ENCODE measurements at places on chromosomes 3 and 15.

DNA sequence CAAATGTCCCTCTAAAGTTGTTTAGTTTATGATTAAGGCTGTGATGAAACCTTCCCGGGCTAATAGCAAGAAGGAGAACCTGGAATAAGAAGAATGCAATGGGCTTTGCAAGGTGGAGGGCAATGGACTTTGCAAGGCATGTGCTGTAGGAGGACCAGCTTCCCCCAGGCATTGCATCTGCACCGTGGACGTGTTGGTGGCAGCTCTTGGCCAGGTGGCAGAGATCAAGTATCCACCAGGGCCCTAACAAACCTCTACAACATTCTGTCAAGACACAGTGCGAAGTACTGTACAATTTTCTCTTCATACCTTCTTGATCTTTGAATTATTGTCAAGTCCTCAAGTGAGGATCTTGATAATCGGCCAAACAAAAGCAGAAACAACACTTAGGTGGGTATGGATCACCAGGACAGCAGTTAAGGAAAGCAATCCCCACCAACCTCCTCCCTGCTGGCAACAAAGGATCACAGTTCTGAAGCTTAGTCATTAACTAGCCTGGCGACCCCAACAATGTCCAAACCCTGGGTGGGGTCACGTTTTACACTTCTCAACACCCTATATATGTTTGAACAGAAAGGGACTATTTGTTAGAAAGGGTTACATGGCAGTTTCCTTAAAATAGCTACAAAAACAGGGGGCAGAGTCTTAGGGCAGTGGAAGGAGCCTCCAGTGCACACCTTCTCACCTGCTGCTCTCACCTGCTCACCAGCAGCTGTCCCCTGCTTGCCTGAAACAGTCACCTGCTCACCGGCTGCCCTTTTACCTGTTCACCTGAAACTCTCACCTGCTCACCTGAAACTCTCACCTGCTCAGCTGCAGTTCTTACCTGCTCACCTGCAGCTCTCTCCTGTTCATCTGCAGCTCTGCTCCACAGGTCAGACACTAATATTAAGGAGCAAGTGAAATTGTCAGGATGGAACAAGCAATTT, 137.9 kb upstream of the LIPC start:
- no peak for DNase-seq

- DNase-seq: no peak
Measured at GRCh38 chr3:197000211-197000610, 29.4 kb downstream of the MELTF start.

DNA sequence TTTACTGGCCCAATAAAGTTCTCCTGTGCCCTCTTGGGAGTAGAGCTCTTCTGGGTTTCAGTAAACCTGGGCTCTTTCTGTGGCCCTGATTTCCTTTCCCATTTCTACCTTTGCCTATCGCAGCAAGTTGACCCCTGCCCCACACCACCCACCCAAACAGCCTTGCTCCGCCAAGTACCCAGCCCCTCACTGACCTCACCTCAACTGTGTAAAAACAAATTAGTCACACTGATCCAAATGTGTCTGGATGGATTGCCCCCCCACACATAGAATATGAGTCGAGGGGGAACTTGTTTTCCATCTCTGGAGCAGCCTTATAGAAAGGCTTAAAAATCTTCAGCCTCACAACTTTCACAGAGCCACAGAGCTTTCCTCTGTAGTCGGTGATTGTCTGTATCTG, 28.6 kb upstream of the VEPH1 start:
- DNase-seq: no peak

- peak; percentile 66 for DNase-seq
Measured at GRCh38 chr15:31215490-31216214, 111.0 kb upstream of the KLF13 start.

DNA sequence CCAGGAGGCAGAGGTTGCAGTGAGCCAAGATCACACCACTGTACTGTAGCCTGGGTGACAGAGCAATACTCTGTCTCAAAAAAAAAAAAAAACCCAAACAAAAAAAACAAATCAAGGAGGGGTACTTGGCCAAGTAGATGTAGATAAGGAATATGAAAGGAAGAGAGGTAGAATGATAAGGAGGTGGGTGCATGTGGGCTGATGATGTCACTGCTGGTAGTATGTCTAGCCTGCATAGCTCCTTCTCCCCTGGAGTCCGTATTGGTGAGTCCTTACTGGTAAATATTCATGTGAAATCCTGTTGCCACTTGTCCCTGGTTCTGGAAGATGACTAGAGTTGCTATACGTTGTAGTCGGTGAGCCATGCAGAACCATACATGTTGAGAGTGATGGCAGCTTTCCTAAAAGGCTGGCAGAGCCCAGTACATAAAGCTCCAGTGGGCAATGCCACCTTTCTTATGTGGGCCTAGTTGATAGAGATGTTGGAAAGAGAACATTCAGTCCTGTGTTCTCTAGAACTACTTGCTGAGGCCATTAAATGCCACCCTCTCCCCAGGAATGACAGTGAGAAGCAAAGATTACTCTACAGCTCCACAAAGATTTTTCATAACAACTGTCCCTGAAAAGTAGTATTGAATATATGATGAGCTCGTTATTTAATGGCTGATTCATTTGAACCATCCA, 11.0 kb downstream of the KAT2B start:
- no peak for DNase-seq

- peak; percentile 28 for DNase-seq
Measured at GRCh38 chr3:193129607-193130006, 111.4 kb upstream of the PLAAT1 start.

- no peak for DNase-seq
Measured at GRCh38 chr15:57305009-57305408, 71.3 kb upstream of the CGNL1 start.

DNA sequence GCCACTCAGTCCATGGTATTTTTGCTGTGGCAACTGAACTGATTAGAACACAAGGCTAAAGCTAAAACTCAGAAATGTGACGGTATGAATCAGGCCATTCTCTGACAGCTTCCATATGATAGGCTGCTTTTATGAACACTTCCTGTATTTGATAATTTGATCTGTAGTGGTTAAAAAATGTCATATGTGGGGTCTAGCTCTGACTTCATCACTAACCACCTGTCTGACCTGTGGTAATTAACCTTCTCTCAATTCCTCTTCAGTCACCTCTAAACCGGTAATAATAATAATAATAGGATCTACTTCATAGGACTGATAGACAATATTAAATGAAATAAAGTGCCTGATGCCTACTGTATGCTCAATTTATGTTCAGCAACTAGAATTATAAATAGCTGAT, 223.2 kb downstream of the MBNL1 start:
- no peak for DNase-seq

DNA sequence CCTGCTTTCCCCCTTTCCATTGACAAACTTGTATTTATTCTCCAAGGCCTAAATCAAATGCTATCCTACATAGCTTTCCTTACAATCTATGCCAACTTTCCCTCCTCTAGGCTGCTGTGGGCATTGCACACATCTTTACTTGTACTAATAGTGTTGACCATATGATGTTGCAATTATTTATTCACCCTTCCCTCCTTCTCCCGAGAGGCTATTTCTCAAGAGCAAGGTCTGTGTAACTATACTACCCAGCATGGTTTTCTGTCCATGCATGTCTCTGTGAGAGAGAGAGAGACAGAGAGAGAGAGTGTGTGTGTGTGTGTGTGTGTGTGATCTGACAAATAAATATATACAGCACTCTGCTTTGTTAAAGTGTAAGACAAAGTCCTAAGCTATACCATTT, 63.8 kb downstream of the GTPBP8 start:
- DNase-seq: no peak

DNA sequence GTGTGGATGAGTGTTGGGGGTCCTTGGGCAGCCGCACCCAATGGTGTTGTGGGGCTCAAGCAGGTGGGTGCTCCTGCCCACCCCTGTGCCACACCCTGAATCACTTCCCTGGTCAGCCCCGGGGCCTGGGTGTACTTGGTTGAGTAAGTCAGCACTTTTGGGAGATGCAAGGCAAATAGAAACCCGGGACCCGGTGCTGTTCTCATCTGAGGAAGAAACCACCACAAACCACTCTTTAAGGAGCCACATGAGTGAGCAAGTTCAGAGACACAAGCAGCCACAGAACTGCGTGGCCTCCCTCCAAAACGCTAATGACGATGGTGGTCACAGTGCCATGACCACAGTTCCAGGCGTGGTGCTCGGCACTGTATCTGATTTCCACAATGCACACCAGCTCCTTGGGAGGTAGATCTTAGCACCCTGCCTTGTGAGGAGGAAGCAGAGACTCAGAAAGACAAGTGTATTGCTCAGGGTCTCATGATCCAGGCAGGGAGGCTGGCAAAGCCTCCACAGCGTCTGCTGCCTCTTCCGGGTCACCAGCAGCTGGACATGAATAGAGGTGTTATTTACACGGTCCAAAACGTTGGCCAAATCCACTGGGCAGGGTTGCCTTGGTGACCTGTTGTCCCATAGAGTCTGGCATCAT, 118.2 kb upstream of the ALDH1A3 start:
- DNase-seq: no peak

DNA sequence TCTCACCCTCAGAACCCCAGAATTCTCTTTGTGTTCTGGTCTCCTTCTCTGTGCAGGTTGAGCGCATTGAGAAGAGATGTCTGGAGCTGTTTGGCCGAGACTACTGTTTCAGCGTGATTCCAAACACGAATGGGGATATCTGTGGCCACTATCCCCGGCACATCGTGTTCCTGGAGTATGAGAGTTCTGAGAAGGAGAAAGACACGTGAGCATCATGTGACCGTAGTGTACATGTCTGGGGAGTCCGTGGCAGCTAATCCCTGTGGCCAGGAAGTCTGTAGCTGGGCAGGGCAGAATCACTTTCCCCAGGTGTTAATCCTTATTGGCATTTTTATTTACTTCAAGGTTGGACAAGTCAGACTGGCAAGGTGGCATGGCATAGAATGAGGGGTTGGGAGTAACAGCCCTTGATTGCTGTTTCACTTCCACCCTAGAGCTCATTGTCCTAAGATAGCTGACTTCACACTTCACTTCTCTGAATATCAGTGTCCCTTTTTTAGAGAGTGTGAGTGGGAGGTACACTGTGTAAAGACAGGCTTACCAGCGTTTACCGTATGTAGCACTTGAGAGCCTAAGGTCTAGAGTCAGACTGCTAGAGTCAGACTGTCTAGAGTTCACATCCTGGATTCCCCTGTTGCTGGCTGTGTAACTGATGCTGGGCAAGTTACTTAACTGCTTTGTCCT, 4.4 kb downstream of the MTMR14 start:
- no peak for DNase-seq

DNA sequence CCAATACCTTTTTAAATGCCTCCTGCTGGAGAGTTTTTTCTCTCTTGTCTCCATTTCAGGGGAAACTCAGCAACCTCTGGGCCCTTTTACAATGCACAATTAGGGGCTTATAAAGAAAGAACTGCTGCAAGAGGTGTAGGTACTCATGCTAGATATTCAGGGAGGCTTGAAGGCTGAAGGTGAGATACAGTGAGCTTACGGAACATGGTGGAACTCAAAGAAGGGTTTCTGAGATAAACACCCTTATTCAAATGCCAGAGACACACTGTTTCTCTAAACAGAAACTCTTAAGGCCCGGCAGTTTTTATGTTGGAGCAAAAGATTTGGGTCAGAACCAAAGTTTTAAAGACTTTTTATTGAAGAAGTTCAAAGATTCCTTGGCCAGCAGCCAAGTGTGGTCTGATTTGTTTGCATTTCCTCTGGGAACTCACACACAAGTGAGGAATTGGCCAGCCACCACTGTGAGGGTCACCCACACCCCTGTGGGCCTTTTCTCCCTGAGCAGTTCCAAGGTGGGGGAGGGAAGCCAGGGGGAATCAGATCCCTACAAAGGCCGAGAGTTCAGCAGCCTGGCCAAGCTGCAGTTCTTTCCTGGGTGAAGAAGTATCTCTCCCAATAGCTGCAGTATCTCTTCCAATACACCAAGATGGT, 47.8 kb downstream of the TNFAIP8L3 start:
- DNase-seq: no peak

DNA sequence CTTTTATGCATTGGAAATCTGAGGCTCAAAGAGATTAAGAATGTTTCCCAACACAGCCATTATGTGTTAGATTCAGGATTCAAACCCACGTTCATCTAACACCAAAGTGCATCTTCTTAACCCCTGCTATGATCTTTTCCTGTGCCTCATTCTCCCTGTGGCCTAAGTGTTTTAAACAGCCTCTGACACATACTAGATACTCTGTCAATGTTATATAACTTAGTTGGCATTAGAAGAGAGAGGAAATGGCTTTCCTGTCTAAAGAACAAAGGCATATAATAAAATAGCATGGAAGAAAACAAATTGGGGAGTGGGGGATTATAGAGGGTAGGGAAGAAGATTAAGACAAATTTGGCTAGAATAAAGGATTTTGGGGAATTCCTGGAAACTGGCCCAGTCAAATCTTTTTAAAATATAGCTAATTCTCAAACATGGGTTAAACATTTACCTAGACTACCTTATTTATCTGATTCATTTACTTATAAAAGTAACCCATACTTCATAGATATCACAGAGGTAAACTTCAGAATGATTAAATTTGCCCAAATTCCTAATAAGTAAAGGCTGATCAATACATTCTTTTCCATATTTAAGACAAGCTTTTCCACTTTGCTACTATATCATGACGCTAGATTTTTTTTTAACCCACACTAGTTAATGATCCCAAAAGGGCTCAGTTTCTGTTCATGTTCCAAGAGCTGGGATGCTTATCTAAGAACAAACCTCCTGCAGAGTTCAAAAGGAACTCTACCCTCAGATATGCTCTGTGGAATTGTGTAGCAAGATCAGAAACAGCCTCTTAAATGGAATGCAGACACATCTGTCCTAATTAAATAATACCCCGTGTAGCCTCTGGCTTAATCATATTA, 122.9 kb upstream of the PTPRG start:
- peak; percentile 14 for DNase-seq

GRCh38 chr3:67846166-67846565, 191.8 kb upstream of the SUCLG2 start:
- DNase-seq: no peak

GRCh38 chr3:51684971-51685751, 14.1 kb downstream of the TEX264 start:
- no peak for DNase-seq

GRCh38 chr3:138578141-138578540, 15.9 kb downstream of the CEP70 start:
- DNase-seq: no peak

- no peak for DNase-seq
Measured at GRCh38 chr3:52319921-52320595, 3.9 kb downstream of the DNAH1 start.

- DNase-seq: peak; percentile 85
Measured at GRCh38 chr15:92930776-92931175, 30.7 kb downstream of the CHD2 start.

- peak; percentile 65 for DNase-seq
Measured at GRCh38 chr3:172675441-172676193, 35.2 kb downstream of the NCEH1 start.
